ENCODE measurements at places on chromosomes 6 and 20.
A peak's percentile ranks its signal among the peaks of the same experiment; 100 is the strongest.

GRCh38 chr6:149714442-149714841 is 3.5 kb downstream of the LATS1 start:
- no peak for DNase-seq

- no peak for DNase-seq
These were observed 65.2 kb upstream of the PIM1 start for GRCh38 chr6:37104824-37105147.

- no peak for DNase-seq
These were observed 35.4 kb downstream of the PIM1 start for GRCh38 chr6:37205175-37205996.

DNA sequence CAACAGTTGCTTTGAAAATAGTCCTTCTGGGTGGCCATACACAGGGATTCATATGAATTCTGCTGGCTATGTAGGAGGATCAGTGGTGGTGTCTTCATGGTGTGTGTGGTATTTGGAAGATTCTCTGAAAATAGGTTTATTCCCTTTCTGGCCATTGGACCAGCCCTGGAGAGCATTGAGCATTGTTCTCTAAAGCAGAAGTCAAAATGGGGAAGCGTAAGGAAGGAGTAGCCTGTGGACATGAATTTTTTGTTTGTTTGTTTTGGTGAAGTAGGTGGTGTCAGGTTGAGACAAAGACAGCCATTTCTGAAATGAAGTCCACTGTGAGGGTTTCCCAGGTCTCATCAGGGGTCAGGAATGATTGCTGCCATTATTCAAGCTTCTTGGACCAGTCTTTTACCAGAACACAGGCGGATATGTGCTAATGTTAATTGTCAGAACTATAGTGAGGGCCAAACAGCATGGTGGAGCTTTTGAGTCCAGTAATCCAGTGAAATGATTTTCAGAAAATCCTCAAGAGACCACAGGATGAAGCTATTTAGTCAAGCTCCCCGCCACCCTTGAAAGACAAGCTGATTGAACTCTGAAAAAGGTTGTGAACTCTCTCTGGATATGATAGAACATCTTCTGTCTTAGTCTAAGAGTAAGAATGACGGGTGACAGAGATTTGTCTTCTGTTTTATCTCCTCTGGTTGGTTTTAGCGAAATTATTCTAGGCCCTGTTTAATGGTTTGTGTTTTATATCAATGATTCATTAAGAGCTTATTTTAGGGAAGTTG is 60.0 kb downstream of the DNAH8 start:
- DNase-seq: no peak

GRCh38 chr6:152503546-152503945 is 133.6 kb downstream of the SYNE1 start:
- DNase-seq: no peak

DNA sequence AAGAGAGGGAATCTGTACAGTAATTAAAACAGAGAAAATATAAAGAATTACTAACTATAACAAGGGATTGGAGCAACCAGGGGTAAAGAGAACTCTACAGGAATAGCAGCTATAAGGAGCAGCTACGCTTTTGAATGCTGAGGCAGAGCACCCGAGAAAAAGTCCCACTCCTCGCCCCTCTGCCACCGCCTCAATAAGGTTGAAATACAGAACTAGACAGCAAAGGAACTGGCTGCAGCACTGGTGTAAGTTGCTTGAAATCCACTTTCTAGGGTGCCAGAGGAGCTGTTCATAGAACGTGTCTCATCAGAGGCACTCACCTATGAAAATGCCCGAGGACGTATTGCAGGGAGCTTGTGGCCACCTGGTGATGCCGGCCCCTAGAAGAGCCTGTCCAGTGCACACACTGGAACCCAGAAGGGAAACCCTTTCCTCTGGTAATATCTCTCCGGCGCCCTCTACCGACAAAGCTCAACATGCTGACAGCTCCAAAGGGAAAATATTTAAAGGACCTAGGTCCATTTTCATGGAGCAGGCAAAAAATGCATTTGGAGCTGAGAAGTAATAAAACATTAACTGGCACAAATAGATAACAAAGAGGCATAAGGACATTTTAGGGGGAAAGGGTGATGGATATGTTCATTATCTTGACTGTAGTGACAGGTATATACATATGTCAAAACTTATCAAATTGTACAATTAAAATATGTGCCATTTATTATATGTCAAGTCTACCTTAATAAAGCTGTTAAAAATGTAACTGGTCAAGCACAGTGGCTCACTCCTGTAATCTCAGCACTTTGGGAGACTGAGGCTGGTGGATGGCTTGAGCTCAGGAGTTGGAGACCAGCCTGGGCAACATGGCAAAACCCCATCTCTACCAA is 137.4 kb upstream of the HDAC2 start:
- peak; percentile 47 for DNase-seq

- DNase-seq: peak; percentile 81
These were observed 63.2 kb downstream of the SLC24A3 start for GRCh38 chr20:19275630-19276071.

GRCh38 chr6:113979937-113980336 is 9.0 kb upstream of the HDAC2 start:
- no peak for DNase-seq

GRCh38 chr20:1664911-1665310 is 7.3 kb upstream of the SIRPG start:
- no peak for DNase-seq

- no peak for DNase-seq
These were observed 7.4 kb downstream of the ASXL1 start for GRCh38 chr20:32365564-32365963.

GRCh38 chr6:37489697-37490336 is 9.9 kb downstream of the CCDC167 start:
- DNase-seq: no peak

GRCh38 chr6:133991096-133991593 is 38.1 kb downstream of the TBPL1 start:
- no peak for DNase-seq

DNA sequence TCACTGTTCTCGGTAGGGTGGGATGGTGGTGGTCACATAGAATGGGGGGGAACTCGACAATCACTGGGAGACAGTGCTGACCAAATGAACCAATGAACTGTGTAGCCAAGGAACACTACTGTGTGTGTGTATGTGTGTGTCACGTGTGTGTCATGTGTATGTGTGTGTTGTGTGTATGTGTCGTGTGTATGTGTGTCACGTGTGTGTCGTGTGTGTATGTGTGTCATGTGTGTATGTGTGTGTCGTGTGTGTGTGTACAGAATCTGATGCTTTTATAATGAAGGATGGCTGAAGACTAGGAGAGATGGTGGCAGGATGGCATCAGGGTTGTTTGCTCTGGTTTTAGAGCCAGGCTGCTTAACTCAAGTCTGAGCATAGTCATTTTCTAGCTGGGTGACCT is 99.1 kb upstream of the DUSP22 start:
- DNase-seq: no peak

DNA sequence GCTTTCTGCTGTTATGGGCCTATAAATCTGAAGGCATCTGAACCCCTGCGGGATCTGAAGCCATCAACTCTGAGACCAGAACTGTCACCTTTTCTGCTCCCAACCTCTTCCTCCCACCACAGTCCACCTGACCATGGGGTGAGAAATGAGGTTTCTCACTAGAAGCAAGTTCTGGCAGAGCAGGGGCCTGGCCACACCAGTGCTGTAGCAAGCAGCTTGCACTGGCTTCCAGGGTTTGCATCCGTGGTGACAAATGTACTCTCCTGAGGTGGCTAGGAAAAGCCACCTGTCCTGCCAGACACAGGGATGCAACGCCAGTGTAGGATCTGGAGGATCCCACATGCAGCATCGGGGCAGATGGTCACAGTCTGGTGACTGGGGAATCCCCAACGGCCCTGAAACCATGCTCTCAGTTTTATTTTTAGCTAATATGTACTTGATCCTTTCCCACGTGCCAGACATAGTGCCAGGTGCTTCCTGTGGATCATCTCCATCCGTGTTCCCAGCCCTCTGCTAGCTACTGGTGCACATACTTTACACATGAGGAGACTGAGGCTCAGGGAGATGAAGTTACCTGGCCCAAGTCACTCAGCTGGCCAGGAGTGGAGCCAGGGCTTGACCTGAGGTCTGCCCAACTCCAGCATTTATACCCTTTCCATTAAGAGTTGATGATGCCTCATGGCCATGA is 122.1 kb upstream of the SPACA1 start:
- no peak for DNase-seq

- DNase-seq: peak; percentile 68
These were observed 102.1 kb downstream of the TMEM170B start for GRCh38 chr6:11639376-11640235.

- no peak for DNase-seq
These were observed 308.9 kb upstream of the MMS22L start for GRCh38 chr6:97591955-97592354.

DNA sequence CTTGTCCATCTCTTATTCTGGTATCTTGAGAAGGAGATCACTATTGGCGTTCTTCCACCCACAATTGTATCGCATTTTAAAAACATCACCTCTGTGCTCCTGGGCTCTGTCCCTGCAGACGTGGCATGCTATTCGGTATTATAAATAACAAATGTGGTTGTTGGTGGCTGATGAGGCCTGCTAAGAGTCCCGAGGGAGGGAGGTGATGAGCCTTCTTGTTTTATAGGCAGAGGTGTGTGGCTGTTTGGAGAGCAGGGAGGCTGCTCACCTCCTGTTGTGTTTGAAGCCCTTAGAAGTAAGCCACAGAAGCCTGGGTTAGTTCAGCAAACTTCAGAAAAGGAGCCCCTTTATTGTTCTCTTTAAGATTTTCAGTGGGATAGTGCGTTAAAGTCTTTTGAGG is 15.6 kb downstream of the MANBAL start:
- no peak for DNase-seq

- DNase-seq: peak; percentile 56
These were observed 567 bp upstream of the SLC18B1 start for GRCh38 chr6:132798869-132799538.

DNA sequence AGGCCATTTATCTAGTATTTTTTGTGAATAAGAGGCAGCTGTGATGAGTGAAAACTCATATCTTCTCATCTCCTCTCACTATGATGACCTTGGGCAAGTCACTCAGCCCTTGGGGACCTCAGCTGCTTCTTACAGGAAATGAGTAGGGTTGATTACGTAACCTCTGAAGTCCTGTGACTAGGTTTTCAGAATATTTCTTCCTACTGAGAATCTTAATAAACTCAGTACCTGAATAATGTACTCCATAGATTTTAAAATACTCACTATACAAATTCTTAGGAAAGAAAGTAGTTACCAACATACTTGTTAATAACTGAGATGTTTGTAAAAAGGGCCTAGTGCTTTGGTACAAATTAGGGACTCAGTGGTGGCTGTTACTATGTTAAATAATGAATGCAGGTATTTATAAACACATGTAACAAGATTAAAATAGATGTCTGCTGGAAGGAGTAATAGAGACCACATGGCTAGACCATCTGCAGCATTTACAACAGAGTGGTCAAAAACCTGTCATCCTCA is 60.9 kb downstream of the RPRD1B start:
- no peak for DNase-seq

GRCh38 chr6:3911614-3912336 is 62.6 kb downstream of the FAM50B start:
- peak; percentile 86 for DNase-seq
